Mesothelial cell of epicardium (in vitro differentiated cells): ENCODE measurements at places on chromosomes 13 and 19.

GRCh38 chr13:60075850-60076249 is 87.9 kb downstream of the DIAPH3 start:
- no peak for DNase-seq

- no peak for DNase-seq
Measured at GRCh38 chr19:45467115-45467455, 711 bp upstream of the FOSB start.

GRCh38 chr13:40102854-40103253 is 447.4 kb downstream of the COG6 start:
- no peak for DNase-seq

GRCh38 chr13:44244288-44244687 is 129.3 kb upstream of the SERP2 start:
- no peak for DNase-seq

DNA sequence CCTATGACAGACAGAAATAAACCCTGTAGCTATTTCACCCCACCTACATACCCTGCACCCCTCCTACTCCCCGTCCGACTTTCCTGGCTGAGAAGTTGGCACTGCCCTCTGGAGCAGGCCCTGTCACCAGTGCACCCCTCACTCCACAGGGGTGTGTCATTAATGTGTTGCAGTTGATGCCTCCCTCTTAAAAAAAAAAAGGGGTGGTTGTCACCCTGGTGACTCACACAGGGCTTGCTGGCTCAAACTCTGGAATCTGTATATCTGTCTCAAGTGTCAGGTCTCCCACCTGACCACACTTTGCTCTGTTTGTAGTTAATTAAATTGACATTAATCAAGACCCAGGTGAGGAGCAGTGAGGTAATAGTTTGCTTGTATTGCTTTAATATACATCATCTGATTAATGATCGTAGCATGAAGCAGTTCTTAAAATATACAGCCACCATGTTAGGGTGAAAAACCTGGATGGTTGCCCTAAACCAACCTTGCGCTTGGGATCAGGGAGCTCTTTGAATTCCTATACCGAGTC is 2.0 kb upstream of the GATAD2A start:
- DNase-seq = no peak

DNA sequence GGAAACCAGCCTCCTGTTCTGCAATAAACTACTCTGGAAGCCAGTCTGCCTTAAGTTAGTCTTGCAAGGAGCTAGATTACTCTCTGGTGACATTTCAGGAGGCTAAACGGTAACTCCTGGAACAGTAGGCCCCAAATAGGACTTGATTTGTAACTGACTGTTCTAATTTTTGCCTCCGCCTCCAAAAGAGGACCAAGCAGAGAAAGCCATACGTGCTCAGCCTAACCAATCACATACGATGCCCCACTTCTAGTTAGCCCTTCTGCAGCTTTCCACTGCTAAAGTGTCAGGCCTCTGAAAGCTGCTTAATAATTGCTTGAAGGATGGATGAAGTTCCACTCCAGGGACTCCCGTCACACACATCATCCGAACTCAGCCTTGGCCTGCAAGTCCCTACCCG is 744 bp downstream of the ZNF805 start:
- DNase-seq = no peak

DNA sequence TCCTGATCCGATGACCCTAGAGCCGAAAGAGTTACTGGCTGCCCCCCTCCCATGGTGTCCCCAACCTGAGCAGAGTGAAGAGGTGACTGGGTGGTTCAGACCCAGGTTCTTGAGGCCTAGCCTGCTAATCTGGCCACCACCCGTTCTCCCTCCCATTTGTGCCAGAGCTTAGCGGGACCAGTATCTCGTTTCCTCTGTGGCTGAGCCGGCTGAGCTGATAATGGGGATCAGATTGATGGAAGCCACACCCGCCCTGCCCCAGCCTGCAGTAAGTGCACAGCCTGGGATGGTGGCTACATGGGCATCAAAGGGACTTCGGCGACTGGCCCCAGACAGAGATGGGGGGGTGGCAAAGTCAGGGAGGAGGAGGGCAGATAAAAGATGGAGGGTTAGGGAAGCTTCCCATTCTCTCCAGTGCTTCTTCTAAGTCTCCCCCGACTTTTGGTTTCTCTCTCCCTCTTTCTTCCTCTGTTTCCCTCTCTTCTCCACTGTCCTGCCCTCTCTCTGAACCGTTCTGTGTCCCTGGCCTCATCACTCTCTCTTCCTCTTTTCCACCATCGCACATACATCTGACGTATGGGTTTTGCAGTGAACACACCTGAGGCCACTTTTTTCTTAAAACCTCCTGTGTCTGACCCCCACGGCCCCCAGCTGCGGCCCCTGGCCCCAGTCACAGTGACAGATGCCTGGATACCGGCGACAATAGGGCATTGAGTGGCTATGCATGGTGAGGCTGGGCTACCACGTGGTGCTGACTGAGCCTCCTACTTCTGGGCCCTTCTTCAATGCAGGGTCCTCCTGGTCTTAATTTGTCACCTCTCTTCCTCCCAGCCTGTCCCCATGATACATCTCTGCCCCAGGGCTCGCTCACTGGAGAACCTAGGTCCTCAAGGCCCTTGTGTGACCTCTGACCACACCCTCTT is 2.4 kb downstream of the ELAVL3 start:
- no peak for DNase-seq

GRCh38 chr19:4521170-4521887 is 3.0 kb upstream of the PLIN4 start:
- DNase-seq = no peak

- no peak for DNase-seq
Measured at GRCh38 chr13:43150369-43151207, 127.2 kb downstream of the DNAJC15 start.

DNA sequence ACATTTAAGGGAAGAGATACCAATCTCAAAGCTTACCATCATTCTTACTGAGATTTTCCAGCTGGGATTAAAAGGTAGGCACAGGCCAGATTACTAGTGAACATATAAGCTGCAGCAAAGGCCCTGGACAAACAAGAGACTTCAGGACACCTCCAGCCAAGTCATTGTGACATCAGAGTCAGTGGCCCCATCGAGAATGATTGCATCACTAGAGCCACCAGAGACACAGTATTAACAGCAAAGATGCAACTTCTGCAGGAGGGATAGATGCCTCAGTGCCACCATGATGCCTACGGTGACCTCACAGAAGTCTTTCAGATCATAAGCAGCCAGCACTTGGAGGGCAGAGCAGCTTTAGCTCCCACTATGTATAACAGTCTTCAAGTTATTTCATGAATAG is 8.6 kb downstream of the RUBCNL start:
- no peak for DNase-seq

GRCh38 chr19:50768277-50768676 is 2.0 kb upstream of the GPR32 start:
- no peak for DNase-seq

GRCh38 chr19:5628919-5629481 is 6.1 kb downstream of the SAFB start:
- DNase-seq = no peak

GRCh38 chr13:90414691-90415596 is 932.5 kb upstream of the MIR17HG start:
- no peak for DNase-seq

DNA sequence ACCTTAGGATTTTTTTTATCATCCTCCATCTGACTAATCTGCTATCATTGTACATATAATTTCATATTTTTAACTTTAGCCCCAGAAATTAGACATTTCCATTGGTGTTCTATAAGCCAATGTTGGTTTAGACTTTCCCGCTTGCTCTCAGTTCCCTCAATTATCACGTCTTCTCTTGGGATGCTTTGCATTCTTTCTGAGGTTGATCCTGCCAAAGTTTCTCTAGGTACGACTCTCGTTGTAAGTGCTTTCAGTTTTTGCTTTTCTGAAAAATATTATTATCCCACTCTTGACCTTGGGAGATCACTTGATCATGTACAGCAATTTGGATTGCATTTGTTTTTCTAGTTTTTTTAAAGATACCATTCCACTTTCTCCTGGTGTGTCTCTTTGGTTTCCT is 270.2 kb downstream of the IRS2 start:
- no peak for DNase-seq

DNA sequence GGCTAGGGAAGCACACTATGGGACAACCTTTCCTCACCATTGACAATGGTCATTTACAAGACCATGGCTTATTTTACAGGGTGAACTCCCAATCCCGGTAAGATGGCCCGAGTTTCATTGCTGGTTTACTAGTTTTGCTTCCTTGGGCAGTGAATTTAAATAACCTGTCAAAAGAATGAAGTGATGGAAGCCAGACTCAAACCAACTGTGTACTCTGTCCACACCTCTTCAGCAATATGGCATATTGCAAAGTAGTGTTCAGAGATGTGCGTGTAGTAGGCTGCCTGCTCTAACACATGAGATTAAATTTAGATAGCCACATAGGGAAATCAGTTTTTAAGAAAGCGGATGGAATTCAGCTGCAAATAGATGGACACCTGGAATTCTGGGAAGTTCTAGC is 58.4 kb upstream of the USPL1 start:
- no peak for DNase-seq

DNA sequence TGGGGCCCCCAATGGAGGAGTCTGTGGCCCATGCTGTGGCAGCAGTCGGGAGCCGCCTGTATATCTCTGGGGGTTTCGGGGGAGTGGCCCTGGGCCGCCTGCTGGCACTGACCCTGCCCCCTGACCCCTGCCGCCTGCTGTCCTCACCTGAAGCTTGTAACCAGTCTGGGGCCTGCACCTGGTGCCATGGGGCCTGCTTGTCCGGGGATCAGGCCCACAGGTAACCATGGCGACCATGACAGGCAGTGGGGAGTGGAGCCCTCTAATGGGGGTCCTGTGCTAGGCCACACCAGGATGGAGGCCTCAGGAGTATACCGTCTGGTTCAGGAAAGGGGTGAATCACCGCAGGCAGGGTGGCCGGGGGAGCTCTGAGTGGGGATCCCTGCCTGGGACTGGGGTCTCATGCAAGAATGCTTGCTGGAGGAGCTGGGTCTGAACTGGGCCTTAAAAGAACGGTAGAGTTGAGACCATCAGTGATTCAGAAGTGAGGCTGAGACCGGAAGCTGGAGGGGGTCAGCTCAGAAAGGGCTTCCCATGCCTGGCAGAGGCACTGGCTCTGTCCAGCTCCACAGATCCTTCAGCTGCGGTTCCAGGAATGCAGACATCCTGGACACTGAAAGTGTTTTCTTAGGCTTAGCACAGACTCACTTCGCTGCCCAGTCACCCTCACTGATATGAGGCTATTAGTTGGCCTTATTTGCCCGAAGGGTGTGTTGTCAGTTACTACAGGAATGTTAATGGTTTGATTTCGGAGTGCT is 29.1 kb downstream of the CNFN start:
- no peak for DNase-seq

DNA sequence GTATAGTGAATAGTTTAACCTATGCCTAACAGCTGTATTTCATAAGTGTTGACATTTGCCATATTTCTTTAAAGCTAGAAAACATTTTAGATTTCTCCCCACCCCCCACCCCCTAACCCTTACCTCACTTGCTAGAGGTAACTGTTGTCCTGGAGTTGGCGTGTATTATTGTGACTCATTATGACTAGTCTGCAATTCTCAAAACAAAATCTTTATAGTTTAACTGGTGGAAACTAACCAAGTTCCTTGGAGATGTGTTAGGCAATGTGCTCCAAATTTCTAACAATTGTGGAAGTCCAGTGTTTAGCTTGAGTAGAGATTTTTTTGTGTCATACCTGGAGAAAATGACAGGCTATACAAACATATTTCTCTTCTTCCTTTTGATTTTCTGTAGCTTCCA is 38.0 kb downstream of the KCTD4 start:
- DNase-seq = no peak

- no peak for DNase-seq
Measured at GRCh38 chr19:18647371-18647767, 10.5 kb downstream of the KLHL26 start.

DNA sequence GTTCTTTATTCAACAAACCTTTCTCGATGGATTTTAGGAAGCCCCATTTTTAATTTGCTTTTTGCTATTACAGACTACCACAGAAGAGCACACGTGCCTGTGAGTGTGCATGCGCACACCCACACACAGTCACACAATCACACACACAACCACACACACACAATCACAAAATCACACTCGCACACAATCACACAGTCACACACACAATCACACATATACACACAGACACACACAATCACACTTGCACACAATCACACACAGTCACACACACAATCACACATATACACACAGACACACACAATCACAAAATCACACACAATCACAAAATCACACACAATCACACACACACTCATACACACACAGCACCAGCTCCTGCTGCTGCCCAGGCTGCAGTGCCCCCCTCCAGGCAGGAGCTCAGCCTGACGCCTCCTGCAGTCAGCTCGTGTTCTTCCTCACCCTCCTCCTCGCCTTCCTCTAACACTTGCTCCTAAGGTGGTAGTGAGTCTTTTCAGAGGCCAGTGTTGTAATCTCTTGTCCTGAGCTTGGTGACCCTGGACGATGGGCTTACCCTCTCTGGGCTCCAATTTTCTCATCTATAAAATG is 125.0 kb upstream of the SOX1 start:
- DNase-seq = no peak

DNA sequence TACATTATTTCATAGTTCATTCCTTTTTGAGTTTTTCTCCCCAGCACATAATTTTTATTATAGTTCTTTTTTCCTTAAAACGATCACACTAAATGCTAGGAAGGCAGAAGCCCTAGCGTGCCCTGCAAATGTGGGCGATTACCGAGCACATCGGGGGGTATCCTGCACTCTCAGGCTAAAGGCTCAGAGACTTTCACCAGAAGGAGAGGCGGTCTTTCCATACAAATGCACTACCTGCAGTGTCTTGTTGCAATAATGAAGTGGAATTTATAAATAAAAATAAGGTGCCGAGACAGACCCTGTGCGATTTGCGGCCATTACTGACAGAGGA is 29.3 kb upstream of the SPACA7 start:
- DNase-seq = no peak

DNA sequence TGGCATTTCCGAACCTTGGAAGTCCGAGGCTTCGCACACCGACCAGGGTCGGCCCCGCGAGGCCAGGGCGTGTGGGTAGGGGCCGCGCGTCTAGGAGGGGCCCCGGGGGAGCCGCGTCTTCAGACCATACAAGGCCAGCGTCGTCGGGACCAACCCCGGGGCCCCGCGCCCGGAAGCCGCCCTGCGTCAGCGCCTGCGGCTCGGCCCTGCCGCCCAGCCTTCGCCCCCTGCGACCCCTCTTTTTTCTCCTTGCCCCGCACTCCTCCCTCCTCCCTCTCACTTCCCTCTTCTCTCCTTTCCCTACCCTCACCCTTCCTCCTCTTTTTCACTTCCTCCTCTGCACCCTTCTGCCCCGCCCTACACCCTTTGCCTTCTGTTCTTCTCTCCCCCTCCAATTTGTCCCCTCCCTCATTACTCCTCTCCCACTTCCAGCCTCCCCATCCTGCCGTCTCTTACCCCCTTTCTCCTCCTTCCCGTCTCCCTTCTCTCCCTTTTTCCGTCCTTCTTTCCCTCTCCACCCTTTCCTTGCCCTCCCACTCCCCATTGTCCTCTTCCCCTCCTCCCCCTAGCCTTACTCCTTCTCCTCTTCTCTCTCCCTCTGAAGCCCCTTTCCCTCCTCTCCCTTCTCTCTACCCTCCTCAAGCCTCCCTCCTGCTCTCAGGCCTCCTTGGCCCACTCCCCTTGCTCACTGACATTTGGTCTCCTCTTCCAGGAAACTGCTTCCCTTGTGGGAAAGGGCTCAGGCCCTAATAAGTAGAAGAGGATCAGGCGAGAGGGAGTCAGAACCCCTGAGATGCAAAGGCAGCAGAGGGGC is 2.2 kb upstream of the PLEKHG2 start:
- no peak for DNase-seq
